ENCODE measurements at places on chromosomes 11 and 22. TPM values are rescaled to one million over a fixed set of nuclear protein-coding genes. Genes with fewer than 3 reads are reported as not detected.

DNA sequence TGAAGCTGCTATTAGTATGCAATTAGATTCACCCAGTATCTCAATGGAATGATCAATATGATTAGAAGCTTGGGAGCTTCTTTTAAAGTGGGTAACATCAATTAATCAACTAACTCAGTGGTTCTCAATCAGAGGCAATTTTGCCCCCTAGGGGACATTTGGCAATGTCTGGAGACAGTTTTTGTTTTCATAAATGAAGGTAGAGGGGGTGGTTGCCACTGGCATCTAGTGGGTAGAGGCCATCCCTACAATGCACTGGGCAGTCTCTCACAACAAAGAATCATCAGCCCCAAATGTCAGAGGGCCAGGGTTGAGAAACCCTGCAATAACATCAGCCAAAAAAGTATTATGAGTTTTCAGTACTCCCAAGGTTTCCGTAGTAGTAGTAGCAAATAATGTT is 5.9 kb upstream of the AMOTL1 start:
- no peak for DNase-seq

GRCh38 chr22:36715647-36716046 is 12.1 kb upstream of the CACNG2 start:
- DNase-seq, result no peak

- DNase-seq, result no peak
Measured at GRCh38 chr11:48025293-48025983, 45.1 kb downstream of the PTPRJ start.

- no peak for DNase-seq
Measured at GRCh38 chr11:125871391-125872137, 15.9 kb upstream of the HYLS1 start.

Gene SMTNL1
- total RNA-seq, result not detected

Gene KRTAP5-2
- not detected for total RNA-seq

Measured in liver (tissue), 10 donors.